ENCODE measurements at places on chromosomes 3 and 15. TPM values are rescaled to one million over a fixed set of nuclear protein-coding genes. Genes with fewer than 3 reads are reported as not detected.

NANOGP8 gene
- total RNA-seq: not detected

IGSF11 gene
- not detected for total RNA-seq

CCR9 gene
- total RNA-seq: not detected

HYAL3 gene
- 3.1 TPM for total RNA-seq

GHRL gene
- total RNA-seq: not detected

ATP10A gene
- total RNA-seq: 4.4 TPM

GTF2E1 gene
- total RNA-seq: 16.9 TPM

GOLGA8G gene
- not detected for total RNA-seq

P2RY14 gene
- 0.41 TPM for total RNA-seq

GRM7 gene
- not detected for total RNA-seq

STRIT1 gene
- total RNA-seq: not detected

TOPBP1 gene
- total RNA-seq: 60.3 TPM

FBXW12 gene
- total RNA-seq: 0.27 TPM
